ENCODE measurements at places on chromosomes 6 and 20.

GRCh38 chr20:48604936-48605335, 222.9 kb downstream of the PREX1 start:
- no peak for DNase-seq

GRCh38 chr6:160049346-160049745, 72.3 kb upstream of the SLC22A1 start:
- DNase-seq, result no peak

DNA sequence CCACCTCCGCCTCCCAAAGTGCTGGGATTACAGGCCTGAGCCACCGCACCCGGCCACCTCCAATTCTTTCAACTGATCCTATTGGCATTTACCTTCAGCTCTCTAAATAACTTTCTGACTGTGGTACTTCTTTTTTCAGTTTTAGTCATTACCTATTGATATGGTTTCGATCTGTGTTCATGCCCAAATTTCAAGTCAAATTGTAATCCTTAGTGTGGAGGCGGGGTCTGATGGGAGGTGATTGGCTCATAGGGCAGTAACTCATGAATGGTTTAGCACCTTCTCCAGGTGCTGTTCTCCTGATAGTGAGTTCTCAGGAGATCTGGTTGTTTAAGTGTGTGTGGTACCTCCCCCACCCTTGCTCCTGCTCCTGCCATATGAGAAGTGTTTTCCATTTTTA, 140.9 kb downstream of the LPA start:
- DNase-seq, result no peak

- DNase-seq, result no peak
Observed at GRCh38 chr20:1955217-1955616, 38.6 kb downstream of the PDYN start.

DNA sequence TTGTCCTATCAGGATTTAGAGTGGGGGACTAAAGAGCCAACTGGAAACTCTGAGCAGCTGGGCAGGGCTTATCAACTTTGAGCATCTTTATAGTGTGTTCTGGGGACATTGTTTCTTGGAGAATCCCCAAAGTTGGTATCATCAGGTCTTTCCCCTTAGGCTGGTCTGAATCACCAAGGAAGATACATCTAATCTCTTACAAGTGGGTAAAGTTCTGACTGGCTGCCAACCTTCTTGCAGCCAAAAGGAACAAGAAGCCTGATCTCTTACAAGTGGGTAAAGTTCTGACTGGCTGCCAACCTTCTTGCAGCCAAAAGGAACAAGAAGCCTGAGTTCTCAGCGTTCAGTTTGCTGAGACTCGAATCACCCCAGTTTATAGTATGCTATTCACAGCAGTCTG, 1.6 kb upstream of the MED23 start:
- DNase-seq, result no peak

DNA sequence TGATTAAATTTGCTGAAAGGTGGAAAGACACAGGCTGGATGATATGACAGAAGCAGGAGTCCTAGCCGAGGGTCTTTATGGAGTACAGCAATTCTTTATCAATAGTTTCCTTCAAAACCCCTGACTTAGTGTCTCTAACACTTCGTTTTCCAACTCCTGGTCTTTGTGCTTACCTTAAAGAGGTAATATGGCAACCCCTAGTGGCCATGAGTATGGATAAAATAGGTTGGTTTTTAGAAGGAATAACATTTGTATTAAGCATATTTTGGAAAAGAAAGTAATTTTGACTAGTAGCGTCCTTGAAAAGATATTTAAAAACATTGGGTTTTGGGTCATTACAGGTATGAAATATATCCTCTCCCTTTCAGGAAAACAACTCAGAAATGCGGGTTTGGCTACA, 51.9 kb downstream of the VGLL2 start:
- DNase-seq, result no peak

GRCh38 chr6:15500078-15500740, 162.6 kb downstream of the DTNBP1 start:
- no peak for DNase-seq

DNA sequence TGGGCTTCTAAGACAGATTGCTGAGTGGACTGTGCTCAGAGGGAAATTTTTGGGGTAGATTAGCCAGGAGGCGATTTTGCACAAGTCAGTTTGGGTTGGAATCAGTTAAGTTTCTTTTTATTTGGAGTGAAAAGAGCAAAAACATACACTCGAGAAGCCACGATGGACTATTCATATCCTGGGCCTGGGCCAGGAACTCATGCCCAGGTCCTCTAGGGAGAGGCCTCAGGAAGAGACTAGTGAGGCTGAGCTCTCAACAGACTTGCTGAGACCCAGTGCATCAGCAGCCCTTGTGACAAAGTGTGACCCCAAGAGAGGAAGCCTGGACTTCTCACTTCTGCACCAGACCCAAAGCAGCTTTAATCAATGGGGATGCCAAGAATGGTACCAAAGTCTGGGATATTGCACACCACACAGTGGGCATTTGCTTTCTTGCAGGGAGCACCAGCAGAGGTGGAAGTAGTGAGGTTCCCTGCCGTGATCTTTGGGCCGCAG, 61.6 kb upstream of the MAFB start:
- no peak for DNase-seq

DNA sequence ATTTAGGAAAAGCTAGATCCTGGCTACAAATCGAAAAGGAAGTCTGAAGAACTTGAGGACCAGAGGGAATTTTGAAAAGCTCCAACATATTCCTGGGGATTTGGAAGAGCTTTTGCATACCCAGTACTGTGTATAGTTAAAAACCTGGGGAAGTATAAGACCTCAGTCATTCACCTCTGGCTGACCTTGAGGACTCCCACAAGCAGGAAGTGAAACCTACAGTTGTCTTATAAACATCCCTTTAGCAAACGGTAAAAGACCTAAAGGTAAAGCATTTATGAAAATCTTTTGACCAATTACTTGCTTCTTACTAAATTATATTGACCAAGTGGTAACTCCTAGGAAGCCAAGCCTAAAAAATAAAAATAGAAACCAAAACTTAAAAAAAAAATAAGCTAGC, 175.0 kb downstream of the HAO1 start:
- no peak for DNase-seq

DNA sequence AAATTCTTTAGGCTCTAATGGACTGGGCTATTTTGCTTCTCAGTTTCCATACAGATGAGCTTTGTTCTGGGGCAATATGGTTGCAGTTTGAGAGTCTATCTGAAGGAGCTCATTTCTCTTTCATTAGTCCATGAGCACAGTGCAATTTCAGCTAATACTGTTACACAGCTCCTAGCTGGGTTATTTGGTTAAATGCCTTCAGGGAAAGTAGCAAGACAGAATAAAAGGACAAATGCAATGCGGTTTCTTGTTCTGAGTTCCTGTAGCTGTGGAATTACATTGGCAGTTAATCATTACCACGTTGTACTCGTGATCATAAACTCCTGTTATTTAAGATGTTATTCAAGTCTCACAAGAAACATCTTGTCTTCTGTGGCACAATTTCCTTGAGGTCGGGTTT, 127.7 kb downstream of the BFSP1 start:
- DNase-seq, result no peak

GRCh38 chr6:169824021-169824420, 72.6 kb downstream of the ERMARD start:
- DNase-seq, result no peak

- no peak for DNase-seq
Observed at GRCh38 chr6:44976677-44977641, 351.2 kb upstream of the RUNX2 start.

- no peak for DNase-seq
Observed at GRCh38 chr20:49659056-49659455, 54.6 kb downstream of the B4GALT5 start.

DNA sequence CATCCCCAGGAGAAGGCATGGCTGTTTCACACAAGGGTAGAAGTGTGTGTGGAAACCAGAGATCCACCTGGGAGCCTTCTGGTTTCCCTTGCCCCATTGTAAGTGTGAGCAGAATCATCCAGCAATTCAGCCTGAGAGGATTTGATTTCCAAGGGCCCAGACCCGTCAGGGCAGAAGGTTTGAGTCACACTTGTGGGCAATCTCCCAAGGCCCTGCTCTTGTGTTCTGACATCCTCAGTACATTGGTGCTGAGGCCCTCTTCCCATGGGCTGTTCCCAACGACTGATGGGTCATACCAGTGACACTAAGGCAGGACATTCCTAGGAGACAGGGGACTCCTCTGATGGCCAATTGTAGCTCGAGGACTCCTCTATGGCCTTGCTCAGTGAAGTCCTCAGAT, 58.2 kb upstream of the POLR1H start:
- DNase-seq, result no peak

DNA sequence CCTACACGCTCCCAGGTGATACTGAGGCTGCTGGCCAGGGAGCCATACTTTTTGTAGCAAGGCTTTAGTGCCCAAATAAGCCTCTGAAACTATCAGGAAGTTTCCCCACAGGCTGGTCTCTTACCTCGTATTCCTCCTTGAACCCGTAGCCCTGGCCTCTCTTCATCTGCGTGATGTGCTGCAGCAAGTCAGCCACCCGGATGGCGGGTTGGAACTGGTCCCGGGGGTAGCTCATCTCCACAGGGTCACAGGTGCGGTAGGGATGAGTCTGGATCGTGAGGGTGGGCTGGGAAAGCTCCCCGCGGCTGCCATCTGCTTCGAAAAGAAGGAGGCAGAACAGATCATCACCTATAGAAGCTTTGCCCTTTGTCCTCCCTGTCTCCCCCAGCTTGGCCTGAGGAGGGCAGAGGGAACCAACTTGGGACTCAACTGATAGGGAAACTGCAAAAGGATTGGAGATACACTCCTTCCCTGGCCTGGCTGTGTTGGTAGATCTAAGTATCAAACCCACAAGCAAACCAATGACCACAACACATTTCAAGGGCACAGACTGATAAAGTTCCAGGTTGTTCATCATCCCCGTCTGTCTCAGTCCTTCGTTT, 543.2 kb upstream of the CHD6 start:
- no peak for DNase-seq

DNA sequence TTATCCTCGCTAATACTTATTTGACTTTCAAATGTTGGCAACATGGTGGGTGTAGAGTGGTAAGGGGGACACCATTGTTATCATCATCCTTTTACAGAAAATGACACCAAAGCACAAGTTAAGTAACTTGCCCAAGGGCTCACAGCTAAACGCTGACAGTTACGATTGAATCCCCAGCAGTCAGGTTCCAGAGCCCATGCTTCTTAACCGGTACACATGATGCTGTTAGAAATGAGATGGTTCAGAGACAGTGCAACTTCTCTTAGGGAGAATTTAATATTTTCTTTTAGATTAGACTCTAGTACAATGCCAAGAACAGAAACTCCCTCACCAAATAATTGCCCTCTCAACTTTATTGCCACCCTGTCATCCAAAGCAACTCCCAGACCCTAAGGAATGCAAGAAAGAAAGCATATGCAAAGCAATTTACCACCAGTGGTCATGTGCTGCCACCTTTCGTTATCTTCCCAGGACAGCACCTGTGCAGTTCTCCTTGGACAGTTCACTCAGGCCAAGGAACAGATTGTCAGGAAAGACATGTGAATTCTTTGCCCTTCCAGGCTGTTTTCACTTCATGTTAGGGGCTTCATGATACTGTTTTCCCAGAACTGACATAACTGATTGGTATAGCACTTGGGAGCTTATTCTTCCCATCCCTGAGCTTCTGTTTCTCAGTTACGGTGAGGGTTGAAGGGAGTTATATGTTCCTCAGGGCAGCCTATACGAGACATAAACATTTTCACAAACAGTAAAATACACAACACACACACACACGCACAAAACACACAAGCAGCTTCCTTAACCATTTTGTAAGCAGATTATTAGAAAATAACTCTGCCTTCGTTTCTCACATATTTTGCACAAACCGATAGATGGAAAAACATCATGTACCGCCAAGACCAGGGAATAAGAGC, 5.1 kb downstream of the HLA-DMA start:
- no peak for DNase-seq

- no peak for DNase-seq
Observed at GRCh38 chr20:45293041-45294002, 13.3 kb upstream of the RBPJL start.

- DNase-seq, result no peak
Observed at GRCh38 chr6:108587258-108588059, 26.7 kb downstream of the FOXO3 start.

DNA sequence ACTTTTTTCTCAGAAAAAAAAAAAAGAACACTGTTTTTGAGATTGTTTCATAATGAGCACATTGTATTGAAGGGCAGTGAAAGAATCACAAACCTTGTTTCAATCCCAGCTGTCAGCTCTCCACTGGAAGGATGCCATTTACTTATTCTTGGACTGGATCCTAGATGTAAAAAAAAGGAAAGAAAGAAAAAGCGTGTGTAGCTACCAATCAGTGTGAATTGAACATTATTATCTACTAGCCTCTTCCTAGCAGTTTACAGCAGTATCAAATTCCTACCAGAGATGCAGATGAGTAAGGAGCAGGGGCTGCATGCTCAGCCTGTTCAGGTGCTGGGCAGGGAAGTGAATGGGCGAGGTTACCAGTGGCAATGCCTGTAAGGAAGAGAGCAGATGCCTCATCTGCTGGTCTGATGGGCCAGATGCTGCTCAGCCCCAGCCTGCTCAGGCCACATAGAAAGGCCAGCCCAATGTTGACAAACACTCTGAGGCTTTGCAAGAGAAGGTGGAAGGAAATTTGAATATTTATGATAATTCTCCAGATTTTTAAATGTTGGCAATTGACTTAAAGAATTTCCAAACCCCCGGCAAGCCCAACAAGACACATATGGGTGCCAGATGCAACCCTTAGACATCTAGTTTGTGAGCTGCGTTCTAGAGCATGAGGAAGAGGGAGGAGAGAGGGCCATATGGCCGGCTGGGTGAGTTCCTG, 189.5 kb downstream of the IBTK start:
- no peak for DNase-seq

GRCh38 chr6:109743739-109744138, 52.6 kb downstream of the FIG4 start:
- no peak for DNase-seq

DNA sequence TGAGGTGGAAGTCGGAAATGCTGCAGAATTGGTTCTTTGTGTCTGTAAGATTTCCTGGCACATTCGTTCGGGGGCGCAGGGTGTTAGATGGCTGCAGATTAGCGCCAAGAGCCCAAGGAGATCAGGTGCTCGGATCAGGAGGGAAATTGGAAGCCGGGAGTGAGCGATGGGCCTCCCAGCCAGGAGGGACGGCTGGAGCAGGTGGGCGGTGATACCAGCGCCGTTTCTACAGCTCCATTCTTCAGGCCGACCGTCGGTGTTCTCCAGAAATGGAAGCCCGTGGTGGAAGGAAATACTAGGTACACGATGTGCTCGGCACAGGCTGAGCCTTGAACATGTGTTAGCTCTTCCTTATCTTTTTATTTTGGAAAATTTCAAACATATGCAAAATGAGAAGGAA, 6.5 kb downstream of the SIRPA start:
- no peak for DNase-seq

DNA sequence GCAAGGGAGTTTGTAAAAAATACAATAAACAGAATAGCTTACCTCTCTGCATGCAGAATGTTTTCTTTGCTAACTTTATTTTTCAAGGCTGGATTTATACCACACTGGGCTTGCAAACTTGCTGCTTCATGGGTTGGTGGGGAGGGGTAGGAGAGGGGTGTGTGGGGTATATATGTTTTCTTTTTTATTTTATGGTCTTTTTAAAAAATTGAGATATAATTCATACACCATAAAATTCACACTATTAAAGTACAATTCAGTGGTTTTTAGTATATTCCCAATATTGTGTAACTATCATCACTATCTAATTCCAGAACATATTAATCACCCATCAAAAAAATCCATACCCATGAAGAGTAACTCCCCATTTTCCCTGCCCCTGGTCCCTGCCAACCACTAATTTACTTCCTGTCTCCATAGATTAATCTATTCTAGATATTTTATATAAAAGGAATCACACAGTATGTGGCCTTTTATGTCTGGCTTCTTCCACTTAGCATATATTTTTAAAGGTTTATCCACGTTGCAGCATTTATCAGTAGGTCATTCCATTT, 14.3 kb upstream of the TRPC4AP start:
- DNase-seq, result no peak

- no peak for DNase-seq
Observed at GRCh38 chr6:166907373-166907841, 48.9 kb downstream of the RNASET2 start.

All from NCI-H2081 treated with DMSO at 0.1 percent for 48 hours (cell line).